ENCODE measurements at places on chromosomes 2 and 18. TPM values are rescaled to one million over a fixed set of nuclear protein-coding genes. Genes with fewer than 3 reads are reported as not detected.
A peak's percentile ranks its signal among the peaks of the same experiment; 100 is the strongest.

The ELAC1 gene
- total RNA-seq: 5.9 TPM

DNA sequence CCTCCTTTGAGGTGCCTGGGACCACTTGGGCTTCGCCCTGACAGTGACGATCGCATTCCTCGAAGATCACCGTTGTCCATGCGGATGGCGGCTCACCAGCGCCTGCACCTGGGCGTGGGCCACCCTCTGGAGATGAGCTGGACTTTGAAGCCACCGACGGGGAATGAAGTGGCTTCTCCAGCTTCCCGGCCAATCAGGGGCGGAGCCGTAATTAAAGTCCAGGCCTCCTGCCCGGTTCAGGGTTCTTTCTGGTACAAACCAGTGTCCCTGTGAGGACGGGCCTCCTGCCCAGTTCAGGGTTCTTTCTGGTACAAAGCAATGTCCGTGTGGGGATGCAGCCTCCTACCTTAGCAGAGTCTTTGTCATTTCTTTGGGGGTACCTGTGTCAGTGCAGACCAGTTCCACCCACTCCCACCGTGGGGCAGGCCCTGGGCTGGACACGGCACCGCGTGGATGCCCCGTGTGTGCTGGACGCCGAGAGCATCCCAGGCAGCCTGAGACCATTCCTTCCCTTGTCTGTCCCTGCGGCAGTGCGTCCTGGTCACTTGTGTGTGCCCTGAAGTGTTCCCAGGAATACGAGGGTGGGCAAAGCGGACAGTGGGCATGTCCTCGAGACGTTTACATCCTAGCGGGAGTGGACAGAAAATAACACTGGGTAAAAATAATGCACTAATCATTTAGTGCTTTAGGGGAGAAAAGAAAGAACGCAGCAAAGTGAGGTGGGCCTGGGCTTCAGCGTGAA, 55.0 kb downstream of the KCNG2 start:
- H3K27me3 ChIP-seq: no peaks in the 10 kb centered on the region
- no peaks in the 10 kb centered on the region for H3K4me1 ChIP-seq
- no peak overlapping the region for H3K4me3 ChIP-seq
- no peak overlapping the region for H3K27ac ChIP-seq
- DNase-seq: no peak

DNA sequence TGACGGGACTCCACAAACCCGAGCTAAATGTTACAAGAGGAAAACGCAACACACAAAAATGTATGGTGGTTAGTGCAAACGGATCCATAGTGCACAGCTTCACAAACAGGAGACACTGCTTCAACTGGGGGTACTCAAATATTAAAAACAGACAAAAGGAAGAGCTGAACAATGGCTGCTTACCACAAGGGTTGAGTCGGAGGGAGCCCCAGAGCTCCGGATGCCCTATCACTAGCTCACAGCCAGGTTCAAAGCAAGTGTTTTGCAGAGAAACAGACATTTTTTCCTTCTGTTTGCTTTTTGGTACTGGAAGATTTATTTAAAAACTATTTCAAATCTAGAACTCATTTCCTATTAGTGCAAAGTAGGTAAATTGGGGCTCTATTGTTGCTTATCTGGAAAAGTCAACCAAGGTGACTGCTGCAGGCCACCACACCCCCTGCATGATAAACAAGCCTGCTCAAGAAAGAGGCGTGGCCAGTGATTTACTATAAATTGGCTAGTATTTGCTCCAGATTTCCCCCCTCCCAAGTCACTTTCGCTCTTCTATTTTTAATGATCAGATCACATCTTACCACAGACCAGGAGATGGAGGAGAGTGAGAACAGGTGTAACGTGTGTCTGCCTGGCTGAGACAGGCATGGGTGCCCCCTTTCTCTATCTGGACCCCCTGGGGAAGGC, 46.5 kb downstream of the ZAP70 start:
- H3K4me3 ChIP-seq: no peak overlapping the region
- H3K27ac ChIP-seq: no peak overlapping the region
- H3K4me1 ChIP-seq: peaks cover 24% of the 10 kb centered on the region
- H3K27me3 ChIP-seq: no peaks in the 10 kb centered on the region
- peaks cover 57% of the 10 kb centered on the region for H3K36me3 ChIP-seq

The RETREG2 gene
- total RNA-seq: 84.7 TPM

DNA sequence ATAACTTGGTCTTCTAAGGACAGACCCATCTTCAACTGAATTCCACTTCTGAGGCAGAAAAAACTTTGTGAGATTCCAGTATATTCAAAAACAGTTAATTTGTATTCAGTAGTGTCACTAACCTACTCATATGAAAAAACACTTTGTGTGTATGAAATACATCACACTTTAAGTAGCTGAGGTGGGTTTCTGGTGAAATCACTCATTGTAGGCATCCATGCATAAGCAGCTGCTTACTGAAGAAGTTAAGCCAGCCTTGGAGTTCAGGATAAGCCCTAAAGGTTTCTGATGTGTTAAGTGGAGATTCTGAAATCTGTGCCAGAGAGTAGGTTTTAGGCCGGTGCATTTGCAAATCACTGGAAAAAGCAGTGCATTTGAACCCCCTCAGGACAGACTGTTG, 128.2 kb downstream of the BCL2 start:
- no peak for DNase-seq
- H3K4me3 ChIP-seq: no peak overlapping the region
- H3K27ac ChIP-seq: no peak overlapping the region

DNA sequence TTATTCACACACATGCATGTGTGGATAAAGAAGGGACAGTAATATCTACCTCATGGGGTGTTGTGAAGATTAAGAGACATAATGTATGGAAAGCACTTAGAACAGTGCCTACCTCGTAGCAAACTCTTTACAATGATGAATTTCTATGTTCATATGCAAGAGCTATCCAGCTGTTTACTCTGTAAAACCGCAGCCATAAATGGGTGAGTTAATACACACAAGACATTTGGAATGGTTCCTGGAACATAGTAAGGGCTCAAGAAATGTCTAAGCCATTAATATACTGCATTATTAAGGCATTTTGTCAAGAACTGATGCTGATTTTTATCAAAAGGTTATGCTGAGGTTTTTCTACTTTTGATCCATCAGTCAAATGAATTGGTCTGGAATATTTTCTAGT, 1076.2 kb downstream of the TSN start:
- H3K36me3 ChIP-seq: no peaks in the 10 kb centered on the region
- H3K4me3 ChIP-seq: no peak overlapping the region
- H3K27me3 ChIP-seq: no peaks in the 10 kb centered on the region
- H3K27ac ChIP-seq: no peak overlapping the region

The TXNDC2 gene
- not detected for total RNA-seq

The BCL2 gene
- total RNA-seq: 125 TPM

DNA sequence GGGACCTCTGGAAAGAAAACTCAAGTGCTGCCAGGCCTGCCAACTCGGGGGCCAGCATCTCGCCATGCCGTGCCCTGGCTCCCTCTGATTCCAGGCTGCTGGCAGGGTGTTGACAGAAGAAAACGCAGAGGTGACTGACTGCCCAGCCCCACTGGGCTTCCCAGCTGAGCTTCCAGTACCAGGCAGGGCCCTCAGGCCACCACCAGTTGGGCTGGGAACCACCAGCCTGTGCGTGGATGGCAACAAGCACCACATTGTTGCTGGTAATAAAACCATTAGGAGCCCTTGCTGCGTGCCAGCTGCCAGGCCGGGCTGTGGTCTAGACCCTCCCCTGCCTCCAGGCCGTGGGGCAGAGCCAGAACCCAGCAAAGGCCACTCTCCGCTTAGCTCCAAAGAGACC, 9.2 kb downstream of the DNMT3A start:
- H3K27me3 ChIP-seq: no peaks in the 10 kb centered on the region
- H3K4me3 ChIP-seq: no peak overlapping the region
- DNase-seq: no peak
- H3K4me1 ChIP-seq: peaks cover 72% of the 10 kb centered on the region

- H3K27ac ChIP-seq: no peak overlapping the region
- no peak for DNase-seq
- H3K36me3 ChIP-seq: no peaks in the 10 kb centered on the region
Observed at GRCh38 chr2:149613704-149614103, 26.1 kb upstream of the MMADHC start.

The FBXO41 gene
- total RNA-seq: 17.4 TPM

DNA sequence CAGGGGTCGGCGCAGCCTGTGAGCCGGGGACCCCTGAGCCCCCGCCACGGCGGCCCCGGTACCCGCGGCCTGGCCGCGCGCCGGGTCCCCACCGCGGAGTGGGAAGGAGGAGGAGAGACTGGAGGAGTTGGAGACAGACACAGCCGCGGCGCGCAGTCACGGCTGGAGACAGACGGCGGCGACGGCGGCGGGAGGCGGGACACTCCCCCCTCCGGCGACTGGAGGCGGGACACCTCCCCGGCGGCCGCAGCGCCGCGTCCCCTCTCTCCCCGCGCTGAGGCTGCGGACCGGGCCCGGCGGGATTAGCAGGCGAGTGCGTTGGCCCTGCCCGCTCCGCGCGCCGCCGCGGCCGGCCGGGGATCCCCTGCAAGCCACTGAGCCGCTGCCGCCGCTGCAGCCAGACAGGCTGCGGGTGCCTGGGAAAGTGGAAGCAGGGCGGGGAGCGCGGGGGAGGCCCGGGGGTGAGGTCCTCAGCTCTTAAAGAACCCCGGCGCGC, 1.0 kb upstream of the LDLRAD4 start:
- H3K36me3 ChIP-seq: no peaks in the 10 kb centered on the region
- peak; percentile 55 for DNase-seq
- peaks cover 6% of the 10 kb centered on the region for H3K27me3 ChIP-seq
- H3K4me1 ChIP-seq: peaks cover 28% of the 10 kb centered on the region
- peak overlapping the region; percentile 11 for H3K27ac ChIP-seq
- H3K4me3 ChIP-seq: no peak overlapping the region

DNA sequence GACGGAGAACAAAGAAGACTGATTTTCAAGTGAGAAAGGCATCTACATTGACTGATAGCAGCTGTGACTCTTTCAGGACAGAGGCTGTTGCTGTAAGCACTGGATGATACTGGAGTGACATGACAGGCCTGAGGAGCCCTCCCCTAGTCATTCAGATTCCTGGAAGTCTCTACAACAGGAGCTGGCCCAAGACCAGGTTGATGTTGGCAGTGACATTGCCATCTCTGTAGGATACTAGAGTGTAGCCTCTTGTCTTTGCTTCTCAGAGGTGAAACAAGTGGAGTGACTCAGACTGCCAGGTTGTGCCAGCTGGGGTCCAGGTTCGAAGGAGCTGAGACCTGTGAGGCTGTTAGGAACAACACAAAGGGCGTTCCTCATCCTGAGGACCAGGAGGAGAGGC, 44.7 kb upstream of the SH3RF3 start:
- H3K36me3 ChIP-seq: no peaks in the 10 kb centered on the region
- no peak for DNase-seq
- H3K27ac ChIP-seq: no peak overlapping the region

The C18orf54 gene
- total RNA-seq: 2.7 TPM

DNA sequence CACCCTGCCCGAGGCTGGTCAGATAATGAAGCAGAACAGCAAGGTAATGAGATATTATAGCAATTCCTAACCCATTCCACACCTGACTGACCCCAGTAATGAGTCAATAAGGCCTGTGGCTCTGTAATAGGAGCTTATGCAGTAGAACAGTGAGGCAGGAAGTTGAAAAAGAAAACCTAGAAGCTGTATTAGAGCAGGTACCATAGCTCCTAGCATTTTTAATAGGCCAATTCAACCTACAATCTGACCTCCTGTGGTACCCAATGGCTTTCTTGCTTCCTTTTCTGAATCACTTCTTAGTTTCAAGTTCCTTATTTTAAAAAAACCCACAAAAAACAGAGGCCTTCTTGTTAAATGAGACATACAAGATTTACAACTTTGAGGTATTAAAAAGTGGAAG, 43.6 kb upstream of the MAP2 start:
- no peak for DNase-seq
- H3K27me3 ChIP-seq: no peaks in the 10 kb centered on the region
- H3K4me3 ChIP-seq: no peak overlapping the region
- no peak overlapping the region for H3K27ac ChIP-seq

The CNRIP1 gene
- not detected for total RNA-seq

The L3MBTL4 gene
- 2.1 TPM for total RNA-seq

DNA sequence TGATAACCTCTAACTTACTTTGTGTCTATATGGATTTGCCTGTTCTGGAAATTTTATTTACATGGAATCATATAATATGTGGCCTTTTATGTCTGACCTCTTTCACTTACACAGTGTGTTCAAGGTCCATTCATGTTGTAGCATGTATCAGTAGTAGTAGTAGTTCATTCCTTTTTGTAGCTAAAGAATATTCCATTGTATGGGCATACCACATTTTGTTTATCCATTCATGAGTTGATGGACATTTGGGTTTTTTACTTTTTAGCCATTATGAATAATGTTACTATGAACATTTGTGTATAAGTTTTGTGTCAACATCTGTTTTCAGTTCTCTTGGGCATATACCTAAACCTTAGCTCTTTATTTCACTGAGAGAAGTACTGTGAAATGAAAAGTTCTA, 11.5 kb downstream of the BBS5 start:
- no peak for DNase-seq
- H3K4me1 ChIP-seq: no peaks in the 10 kb centered on the region
- no peaks in the 10 kb centered on the region for H3K27me3 ChIP-seq

- H3K27me3 ChIP-seq: peaks cover 12% of the 10 kb centered on the region
- H3K36me3 ChIP-seq: no peaks in the 10 kb centered on the region
- no peak overlapping the region for H3K27ac ChIP-seq
- peaks cover 8% of the 10 kb centered on the region for H3K4me1 ChIP-seq
Observed at GRCh38 chr18:36302676-36303075, 5.2 kb downstream of the FHOD3 start.

DNA sequence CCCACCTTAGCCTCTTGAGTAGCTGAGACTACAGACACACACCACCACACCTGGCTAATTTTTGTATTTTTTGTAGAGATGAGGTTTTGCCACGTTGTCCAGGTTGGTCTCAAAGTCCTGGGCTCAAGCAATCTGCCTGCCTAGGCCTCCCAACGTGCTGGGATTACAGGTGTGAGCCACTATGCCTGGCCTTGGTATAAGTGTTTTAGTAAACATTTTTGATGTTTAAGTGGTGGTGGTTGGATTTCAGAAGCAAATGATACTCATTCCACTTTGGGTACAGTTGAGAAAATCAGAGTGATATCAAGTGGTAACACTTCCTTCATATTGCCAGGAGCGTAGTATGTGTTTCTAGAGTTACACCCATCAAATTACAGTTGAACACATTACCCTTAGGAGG, 25.4 kb downstream of the ACADL start:
- H3K27ac ChIP-seq: no peak overlapping the region
- H3K4me3 ChIP-seq: no peak overlapping the region
- H3K27me3 ChIP-seq: peaks cover 4% of the 10 kb centered on the region
- no peak for DNase-seq
- no peaks in the 10 kb centered on the region for H3K4me1 ChIP-seq

GRCh38 chr18:55320424-55321264, 267.3 kb downstream of the TCF4 start:
- DNase-seq: no peak
- H3K27me3 ChIP-seq: peaks cover 2% of the 10 kb centered on the region

GRCh38 chr2:155215037-155215707, 516.7 kb downstream of the KCNJ3 start:
- H3K27ac ChIP-seq: no peak overlapping the region
- no peaks in the 10 kb centered on the region for H3K4me1 ChIP-seq
- no peaks in the 10 kb centered on the region for H3K27me3 ChIP-seq
- H3K36me3 ChIP-seq: no peaks in the 10 kb centered on the region

- peaks cover 3% of the 10 kb centered on the region for H3K27me3 ChIP-seq
- H3K27ac ChIP-seq: no peak overlapping the region
- no peaks in the 10 kb centered on the region for H3K36me3 ChIP-seq
- no peak overlapping the region for H3K4me3 ChIP-seq
Observed at GRCh38 chr2:151395509-151396374, 14.0 kb upstream of the RIF1 start.

The CROCC2 gene
- not detected for total RNA-seq

Measured in CD4-positive, CD25-positive, alpha-beta regulatory T cell (primary cell).